ENCODE measurements at places on chromosomes 3 and 15.

DNA sequence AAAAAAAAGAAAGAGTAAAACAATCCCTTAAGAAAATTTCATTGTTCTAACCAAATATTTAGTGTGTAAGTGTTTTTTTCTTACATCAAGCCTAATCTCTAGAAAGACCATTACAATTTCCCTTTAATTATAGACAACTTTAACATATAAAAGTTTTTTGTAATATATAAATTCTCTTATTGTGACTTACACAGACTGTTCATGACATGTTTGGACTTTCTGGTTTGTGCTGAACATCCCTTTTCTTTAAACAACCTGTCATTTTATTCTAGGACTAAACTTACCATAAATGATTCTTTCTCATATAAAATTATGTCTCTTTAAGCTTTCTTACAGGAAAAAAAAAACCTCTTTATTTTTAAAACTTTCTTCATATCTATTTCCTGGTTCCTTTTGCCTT is 13.0 kb upstream of the BTLA start:
- DNase-seq = no peak

DNA sequence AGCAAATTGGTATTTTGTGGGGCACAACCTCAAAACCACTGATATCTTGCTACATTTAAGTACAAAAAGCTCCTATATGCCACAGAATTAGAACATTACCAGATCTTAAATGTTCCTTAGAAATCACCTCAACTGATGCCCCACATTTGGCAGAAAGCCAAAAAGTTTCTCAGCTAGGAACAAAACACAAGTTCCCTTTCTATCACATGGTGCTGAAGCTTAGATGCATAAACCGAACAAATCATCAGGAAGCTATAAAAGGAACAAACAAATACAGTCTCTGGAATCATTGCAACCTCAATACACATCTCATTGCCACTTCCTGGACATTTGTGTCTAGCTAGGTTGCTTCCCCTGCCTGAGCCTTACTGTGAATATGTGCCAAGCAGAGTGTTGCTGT is 492.6 kb downstream of the LPP start:
- no peak for DNase-seq

GRCh38 chr3:188839187-188839695 is 332.5 kb upstream of the TPRG1 start:
- DNase-seq = no peak

DNA sequence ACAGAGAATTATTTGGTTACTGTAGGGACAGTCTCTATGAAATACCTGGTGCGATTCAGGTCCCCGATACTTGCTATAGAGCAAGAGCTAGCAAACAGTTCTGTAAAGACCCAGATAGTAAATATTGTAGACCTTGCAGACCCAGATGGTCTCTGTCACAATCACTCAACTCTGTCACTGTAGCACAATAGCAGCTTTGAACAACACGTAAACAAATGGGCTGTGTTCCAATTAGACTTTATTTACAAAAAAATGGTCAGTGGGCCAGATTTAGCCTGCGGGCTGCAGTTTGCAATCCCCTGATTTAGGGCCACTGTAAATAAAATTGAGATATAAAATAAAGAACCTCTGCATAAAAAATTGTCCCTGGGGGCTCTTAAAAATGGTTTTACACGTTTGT is 127.7 kb downstream of the SV2B start:
- no peak for DNase-seq

- DNase-seq = no peak
Measured at GRCh38 chr3:143478115-143478693, 358.6 kb downstream of the CHST2 start.

DNA sequence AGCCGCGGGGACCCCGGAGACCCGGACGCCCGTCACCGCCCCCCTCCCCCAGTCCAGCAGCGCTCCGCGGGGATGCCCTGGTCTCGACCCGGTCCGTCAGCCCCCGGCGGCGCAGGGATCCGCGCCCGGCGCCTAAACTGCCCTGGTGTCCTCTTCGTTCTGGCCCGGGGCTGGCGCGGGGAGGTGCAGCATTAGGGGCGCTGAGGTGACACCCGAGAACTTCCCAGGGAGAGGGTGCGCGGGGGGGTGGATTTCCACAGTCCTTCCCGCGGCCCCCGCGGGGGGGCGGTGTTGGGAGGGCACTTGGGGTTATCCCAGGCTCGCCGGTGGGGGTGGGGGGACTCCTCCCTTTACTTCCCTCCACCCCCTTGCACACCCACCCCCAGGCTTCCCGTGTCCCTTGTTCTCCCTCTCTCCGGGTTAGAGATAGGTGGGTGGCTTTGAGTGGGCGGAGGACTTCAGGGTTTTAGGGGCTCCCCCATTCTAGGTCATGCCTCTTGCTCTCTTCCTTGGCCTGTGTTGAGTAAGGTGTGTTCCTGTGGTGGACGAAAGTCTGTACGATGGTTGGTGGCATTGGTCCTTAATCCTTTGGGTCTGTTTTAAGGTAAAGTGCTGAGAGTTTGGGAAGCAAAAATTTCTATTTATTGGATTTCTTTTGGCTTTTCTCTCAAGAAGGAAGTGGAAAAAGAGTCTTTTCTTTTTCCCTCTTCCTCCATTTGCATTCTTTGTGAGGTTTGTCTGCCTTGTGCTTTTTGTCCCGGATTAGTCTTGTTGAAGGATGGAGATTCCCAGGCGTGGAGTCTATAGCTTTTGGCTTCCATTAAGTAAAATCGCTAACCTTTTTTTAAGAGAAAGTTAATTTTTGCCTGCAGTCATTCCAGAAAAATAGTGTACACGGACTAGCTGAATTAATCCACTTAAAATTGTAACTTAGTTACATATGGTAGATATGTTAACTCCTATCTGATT is 811 bp downstream of the SKIL start:
- DNase-seq = peak; percentile 86

DNA sequence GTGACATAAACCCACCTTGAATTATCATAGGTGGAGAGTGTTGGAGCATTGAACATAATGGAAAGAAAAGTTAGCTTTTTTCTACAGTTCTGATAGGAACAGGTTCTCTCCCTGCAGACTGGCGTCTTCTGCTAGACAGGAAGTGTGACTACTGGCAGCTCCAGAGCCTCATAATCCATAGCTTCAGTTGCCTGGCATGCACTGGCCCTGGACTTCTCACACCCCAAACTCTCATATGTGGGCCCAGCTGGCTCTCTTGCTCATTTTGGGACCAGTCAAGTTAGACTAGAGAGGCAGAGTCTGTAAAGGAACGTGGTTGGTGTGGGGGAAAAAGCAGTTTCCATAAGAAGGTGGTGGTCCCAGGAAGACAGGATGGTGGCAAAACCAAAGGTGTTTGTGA is 180.1 kb downstream of the VGLL4 start:
- no peak for DNase-seq

DNA sequence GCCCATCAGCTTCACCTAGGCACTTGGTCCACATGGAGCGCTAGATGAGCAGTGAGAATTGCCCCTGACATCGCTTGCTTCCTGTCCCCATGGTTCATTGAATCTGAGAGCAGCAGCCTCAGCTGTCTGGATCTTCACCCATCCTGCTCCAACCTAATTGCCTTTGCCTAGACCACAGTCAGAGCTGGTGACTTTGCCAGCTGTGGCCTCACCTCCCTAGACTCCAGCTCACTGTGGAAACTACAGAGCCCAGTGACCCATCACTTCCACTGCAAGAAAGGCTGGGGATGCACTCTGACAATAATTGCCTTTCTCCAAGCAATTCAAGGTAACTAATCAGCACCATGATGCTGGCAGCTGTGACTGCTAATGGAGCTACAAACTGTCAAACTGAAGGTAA is 30.6 kb upstream of the SLC6A1 start:
- no peak for DNase-seq

GRCh38 chr3:195156286-195156890 is 114.6 kb downstream of the XXYLT1 start:
- DNase-seq = no peak

DNA sequence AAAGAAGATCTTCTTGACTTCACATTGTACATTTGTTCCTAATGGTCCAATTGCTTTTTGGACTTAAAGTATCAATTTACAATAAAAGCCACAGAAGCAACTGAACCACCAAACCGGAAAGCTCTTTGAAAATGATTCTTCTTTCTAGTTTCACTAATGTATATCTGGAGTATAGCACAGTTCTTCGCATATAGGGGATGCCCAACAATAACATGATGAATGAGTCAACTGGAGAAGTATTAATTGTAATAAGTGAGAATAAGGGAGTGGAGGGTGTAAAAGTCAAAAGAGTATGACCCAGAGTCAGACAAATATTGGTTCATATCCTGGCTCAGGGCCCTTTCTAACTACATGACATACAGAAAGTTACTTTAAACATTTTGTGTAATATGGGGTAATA is 425.2 kb downstream of the ZBTB20 start:
- no peak for DNase-seq

DNA sequence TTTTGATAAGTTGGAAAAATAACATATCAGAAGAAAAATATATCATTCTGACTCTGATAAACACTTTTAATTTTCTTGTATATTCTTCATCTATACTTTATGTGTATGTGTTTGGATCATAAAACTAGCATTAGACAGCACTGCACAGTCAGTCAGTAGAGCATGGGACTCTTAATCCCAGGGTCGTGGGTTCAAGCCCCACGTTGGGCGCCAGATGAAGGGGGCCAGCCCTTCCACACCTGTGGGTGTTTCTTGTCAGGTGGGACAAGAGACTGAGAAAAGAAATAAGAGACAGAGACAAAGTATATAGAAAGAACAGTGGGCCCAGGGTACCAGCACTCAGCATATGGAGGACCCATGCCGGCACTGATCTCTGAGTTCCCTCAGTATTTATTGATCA is 546.0 kb upstream of the NR2F2 start:
- no peak for DNase-seq

All from activated T-cell treated with anti-CD3 and anti-CD28 coated beads, Interleukin-2, amount 50 U/mL, for 1 hour (primary cell).